AG08396 (cell line): ENCODE measurements at places on chromosomes 11 and 22.
A peak's percentile ranks its signal among the peaks of the same experiment; 100 is the strongest.

GRCh38 chr22:17884084-17884483 lies 109.8 kb upstream of the BID start:
- no peak for DNase-seq

DNA sequence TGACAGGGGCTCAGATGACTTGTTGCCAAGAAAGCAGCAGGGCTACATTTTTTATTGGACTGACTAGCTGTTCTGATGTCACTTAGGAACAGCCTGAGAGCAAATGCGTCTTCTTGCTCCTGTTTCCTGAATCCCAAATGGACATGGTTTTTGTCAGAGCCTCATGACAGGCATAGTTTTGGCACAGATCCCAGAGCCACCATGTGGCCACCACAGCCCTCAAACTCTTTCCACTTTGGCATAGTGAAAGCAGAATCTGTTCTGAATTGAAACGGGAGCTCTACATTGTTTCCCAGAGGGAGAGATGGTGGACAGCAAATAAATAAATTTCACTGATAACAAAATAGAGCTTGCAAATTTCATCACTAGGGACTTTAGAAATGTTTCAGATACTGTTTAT lies 222.2 kb downstream of the C11orf87 start:
- DNase-seq, result no peak

DNA sequence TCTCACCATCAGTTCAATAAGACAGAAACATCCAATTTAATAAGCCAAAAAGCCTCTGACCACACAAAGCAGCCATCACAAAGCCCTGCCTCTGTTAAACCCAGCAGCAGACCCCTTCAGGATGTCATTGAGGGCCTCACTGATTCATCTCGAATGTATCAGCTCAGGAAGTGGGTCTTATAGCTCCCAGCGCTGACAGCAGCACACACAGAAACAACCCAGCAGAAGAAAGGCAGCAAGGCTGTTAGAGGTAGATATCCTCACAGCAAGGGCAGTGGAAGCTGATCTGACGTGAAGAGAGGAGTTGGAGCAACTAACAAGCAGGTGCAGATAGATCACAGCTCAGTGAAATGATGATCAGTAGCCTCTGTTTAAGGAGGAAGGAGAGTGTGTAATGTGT lies 86.2 kb upstream of the NCAM1 start:
- DNase-seq, result no peak

DNA sequence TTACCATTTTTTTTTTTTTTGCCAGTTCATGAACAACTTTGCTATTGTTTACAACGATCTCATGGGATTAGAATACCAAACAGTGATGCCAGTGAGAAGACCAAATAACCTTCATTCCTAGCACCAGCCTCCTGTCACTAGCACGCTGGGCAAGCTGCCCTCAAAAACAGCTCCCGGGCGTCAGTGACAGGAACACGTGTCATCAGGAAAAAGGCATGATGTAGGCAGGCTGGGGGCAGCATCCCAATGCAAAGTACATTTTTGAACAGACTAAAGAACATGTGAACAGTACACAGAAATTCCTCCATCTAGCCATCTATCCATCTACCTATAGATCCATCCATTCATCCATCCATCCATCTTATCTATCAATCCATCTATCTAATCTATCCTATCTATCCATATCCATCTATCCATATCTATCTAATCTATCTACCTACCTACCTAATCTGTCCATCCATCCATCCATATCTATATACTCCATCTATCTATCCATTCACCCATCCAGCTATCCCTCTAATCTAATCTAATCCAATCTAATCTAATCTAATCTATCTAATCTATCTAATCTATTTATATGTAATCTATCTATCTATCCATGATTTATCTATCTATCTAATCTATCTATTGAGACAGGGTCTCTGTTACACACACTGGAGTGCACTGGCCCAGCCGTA lies 378.5 kb downstream of the SHANK2 start:
- DNase-seq, result no peak

GRCh38 chr22:45518580-45518991 lies 15.9 kb downstream of the FBLN1 start:
- no peak for DNase-seq

- DNase-seq, result peak; percentile 2
Observed at GRCh38 chr22:31086703-31087330, 5.7 kb downstream of the SMTN start.

DNA sequence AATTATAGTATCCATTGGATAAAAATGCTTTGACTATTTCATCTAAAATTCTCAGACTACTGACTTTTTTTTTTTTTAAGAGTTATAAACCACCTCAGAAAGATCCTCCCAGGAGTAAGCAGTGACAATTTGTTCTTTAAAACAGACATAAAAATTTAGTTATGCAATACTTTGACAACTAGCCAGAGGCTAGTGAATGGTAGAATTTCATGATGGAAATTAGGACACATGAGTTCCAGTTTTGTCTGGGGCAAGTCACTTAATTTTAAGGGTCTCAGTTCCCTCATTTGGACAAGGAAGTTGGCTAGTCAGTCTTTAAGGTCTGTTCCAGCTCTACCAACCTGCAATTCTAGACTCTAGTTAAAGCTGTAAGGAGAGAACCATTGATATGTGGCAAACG lies 2.9 kb downstream of the IL18 start:
- DNase-seq, result no peak

GRCh38 chr11:114880442-114880841 lies 202.1 kb downstream of the NXPE2 start:
- no peak for DNase-seq

DNA sequence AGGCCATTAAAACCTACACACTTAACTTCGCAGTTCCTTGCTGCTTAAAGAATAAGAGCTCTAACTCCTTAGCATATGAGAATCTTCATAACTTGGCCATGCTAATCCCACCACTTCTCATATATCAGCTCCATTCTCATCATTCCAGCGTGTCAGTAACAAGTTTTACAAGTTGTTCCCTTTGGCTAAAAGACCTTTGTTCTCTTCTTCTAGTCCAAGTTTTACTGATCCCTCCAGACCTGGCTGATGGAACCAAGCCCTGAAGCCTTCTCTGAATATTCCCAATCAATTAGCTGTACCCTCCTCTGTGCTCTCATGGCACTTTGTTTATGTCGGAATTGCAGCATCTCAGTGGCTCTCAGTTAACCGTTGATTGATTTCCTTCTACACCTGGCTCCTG lies 35.8 kb downstream of the GAB2 start:
- no peak for DNase-seq

DNA sequence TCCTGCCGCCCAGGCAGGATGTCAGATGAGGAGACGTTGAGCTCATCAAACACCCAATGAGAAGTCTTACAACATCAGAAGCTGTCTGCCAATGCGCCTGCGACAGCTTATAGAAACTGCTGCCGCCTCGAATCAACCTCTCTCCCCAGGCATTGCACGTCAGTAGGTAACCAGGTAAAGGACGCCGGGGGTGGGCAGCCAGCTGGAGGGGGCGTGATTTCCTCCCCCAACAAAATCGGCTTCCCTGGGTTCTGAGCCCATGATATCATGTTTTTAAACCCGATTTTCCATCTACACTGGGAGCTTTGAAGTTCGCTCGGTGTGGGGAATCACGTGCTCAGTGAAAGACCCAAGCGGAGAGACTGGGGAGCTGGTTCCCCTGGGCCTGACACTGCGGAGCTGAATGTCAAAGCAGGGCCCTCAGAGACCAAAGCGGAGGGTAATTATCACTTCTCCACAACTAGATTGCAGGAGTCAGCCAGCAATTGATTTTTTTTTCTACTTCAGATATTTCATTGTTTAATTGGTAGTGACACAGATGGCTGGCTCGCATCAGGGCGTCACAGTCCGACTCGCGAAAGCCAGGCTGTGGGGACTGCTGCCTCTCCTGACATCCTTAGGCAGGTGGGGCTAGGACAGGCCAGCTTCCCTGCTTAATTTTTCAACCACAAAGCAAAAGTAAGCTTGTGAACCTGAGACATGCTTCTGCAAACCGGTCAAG lies 15.4 kb downstream of the FAM83F start:
- no peak for DNase-seq

- DNase-seq, result peak; percentile 46
Observed at GRCh38 chr11:13169709-13170108, 107.9 kb upstream of the BMAL1 start.

DNA sequence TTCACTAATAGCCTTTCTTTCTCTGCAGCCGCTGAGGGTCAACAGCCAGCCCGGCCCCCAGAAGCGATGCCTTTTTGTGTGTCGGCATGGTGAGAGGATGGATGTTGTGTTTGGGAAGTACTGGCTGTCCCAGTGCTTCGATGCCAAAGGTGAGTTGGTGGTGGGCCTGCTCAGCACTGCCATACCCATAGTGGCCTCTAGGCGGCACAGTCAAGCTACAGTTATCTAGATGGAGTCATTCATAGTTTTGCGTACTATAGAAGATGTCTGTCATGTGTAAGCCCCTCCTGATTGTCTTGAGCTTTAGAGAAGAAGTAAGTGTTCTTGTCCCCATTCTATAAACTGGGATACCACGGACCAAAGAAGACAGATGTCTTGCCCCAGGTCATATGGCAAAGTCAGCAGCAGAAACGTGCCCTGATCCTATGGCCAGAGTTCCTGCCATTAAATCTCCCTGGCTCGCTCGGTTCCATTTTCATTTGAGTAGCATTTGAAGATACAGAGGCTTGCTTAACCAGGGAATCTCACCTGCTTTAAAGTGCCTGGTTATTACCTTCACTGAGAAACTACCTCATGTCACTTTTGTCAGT lies 42.1 kb upstream of the CRTAM start:
- DNase-seq, result peak; percentile 36
